NCI-H187 (cell line): ENCODE measurements at places on chromosomes 2 and 18.

GRCh38 chr2:8671802-8672201 lies 10.1 kb upstream of the ID2 start:
- no peak for DNase-seq

DNA sequence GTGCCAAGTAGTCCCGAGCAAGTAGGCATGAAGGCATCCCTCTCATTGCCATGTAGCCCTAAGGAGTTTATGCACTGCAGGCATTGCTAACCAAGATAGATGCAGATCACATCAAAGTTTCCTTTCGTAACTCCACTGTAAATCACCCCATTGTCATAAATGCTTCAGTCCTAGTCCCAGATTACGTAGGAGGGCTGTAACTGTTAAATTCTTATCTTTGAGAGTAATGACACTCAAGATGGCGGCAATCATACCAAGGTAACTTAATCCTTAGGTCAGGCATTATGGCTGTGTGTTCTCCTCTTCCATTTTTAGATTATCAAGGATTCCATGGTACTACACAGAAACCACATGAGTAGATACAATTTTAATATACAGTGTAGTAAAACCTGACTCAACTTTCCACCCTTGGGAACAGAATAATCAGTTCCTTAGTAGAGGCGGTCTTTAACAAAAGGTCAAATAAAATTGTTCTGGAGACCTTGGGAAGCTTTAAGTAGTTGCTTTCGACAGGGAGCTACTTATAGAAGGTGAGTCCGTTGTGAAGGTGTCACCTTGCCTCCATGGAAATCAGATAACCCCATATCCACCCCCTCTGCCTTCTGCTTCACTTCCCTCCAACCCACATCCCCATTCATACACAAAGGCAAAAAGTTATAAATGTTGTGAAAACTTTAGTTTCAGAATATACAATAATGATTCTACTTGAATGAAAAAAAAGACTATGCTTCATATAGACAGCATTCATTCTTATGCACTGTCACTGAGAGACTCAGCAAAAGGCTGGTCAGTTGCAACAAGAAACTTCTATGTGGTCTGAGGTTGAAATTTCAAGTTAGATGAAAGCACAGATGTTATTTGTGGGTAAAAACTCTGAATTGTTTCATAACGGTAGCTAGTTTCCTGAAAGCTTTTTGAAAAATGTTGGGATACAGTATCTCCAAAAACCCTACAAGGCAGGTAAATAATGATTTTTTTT lies 64.8 kb upstream of the GALNT5 start:
- no peak for DNase-seq

DNA sequence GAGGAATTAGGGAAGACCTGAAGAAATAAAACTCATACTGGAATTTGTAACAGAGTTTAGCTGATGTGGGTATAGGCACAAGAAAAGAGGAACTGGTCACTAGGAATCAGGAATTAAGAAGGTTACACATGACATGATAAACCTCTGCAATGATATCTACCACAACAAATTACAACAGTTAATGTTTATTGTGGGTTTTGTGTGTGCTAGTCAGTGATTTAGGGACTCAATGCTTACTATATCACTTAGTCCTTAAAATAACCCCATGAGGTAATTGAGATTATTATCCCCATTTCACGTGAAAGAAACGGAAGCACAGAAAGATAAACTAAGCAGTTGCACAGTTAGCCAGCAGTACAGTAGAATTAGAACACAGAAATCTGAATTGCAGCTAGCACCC lies 415.8 kb upstream of the ZEB2 start:
- DNase-seq = no peak

DNA sequence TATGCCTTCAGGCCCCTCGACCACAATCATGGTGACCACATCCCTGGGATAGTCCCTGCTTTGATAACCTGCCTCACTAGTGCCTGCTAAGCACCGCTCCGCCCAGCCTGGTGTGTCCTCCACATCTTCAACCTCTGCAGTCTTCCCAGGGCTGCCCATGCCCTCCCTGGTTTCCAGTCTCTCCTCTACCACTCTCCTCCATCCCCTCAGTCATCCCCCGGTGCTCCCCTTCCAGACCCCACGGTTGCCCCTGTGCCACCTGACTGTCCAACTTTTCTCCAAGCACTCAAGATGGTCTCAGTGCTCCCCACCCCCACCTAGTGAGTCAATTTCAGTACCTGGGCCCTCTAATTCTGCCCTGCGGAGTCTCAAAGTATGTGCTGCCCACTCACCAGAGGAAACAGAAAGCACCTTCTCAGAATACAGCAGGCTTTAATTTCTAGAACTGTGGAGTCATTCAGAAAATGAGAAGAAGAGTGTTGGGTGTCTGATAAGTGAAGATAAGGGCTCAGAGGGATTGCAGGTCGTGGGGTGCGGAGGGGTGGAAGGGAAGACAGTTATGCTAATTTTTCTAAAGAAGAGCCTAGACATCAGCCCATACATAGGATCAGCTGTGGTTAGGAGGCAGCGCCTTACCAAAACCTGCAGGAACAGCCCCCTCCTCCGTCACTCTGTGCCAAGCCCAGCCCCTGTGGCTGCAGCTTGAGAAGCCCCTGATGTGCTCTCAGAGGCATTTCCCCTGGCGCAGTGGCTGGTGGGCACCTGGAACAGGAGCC lies 53.6 kb upstream of the CAB39 start:
- no peak for DNase-seq

GRCh38 chr2:147511491-147511948 lies 333.3 kb upstream of the ACVR2A start:
- DNase-seq = peak; percentile 12

DNA sequence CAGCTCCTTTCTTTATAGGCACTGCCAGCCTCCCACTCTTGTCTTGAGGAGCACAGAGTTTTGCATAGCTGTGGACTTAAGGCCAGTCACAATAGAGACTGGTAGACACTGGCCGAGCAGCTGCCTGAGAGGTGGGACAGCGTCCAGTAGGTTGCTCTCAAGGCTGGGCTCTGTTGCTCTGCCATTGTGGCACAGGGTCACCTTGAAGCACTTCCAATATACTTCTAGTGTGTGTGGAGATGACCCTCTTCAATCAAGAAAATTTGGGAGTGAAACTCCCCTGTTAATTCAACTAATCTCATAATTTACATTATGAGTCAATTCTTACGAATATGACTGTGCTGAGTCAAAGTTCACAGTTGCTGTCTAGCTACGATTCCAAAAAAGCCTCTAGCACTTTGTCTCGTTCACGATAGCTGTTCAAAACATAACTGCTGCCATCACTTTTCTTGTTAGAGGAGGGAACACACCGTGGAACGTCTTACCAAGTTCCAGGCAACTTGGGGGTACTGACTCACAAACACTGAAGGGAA lies 636.2 kb downstream of the EPHA4 start:
- DNase-seq = no peak

GRCh38 chr18:28161608-28162599 lies 15.0 kb downstream of the CDH2 start:
- no peak for DNase-seq

- no peak for DNase-seq
These were observed 30.0 kb downstream of the RAPGEF4 start for GRCh38 chr2:172765662-172766061.

GRCh38 chr18:23259701-23260681 lies 124.7 kb downstream of the CABLES1 start:
- DNase-seq = peak; percentile 77

DNA sequence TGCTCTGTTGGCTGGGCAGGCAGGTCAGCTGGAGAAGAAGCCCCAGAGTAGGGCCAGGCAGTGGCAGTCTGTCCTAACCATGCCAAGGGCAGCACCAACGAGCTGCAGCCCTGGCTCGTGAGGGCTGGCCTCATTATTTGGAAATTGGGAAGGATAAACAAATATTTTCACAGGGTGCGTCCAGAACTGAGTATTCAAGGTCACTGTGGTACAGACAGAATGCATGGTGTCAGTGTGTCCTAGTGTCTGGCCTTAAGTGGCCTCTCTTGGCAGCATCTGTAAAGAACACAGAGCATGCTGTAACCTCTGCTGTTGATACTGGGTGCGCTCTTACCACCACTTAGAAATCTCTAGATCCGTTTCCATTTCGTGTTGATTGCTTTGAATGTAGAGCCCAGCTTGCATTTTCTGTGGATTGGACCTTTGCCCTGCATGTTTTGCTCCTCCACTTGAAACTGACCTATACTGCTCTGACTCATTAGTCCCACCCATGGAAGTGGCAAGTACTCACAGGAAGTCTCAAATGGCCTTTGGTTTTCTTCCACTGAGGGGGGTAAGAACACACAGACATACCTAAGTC lies 88.2 kb downstream of the GREB1L start:
- no peak for DNase-seq

DNA sequence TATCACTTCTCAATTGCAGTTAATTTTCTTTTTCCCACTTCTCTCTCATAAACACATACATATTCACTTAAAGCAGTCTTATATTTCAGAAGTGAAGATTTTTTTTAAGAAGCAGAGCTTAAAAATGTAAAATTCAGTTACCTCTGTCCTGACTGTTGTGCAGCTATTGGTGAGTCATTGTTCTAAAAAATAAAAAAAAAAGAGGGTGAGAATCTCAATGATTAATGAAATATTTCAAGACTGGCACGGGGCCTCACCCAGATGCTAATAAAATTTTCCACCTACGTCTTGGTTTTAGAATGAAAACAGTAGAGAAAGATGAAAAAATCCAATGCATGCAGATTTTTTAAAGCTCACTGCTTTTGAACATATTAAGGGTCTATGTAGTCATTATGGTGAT lies 67.7 kb downstream of the RDH14 start:
- DNase-seq = no peak

GRCh38 chr2:11377928-11378545 lies 33.6 kb upstream of the ROCK2 start:
- no peak for DNase-seq
